Nucleus accumbens (tissue), 56 donors: ENCODE measurements at places on chromosomes 3 and 15.
A peak's percentile ranks its signal among the peaks of the same experiment; 100 is the strongest.

DNA sequence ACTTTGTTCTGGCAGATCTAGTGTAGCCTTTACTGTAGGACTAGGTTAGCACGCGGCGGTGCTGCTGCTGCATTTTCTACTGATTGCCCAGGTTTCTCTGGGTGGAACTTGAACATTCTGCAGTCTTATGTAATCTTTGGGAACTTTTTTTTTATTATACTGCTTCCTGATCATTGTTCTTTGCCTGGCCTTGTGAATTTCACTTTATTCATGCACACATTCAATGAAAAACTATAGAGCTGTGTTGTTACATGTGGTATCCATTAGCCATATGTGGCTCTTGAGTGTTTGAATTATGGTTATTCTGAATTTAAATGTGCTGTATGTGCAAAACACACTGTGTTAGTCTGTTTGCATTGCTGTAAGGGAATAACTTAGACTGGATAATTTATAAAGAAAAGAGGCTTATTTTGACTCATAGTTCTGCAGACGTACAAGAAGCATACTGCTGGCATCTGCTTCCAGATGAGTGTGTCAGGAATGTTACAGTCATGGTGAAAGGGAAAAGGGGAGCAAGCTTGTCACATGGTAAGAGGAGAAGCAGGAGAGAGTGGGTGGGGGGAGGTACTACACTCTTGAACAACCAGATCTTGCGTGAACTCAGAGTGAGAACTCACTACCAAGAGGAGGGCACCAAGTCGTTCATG is 26.5 kb downstream of the MEF2A start:
- DNase-seq, result no peak

DNA sequence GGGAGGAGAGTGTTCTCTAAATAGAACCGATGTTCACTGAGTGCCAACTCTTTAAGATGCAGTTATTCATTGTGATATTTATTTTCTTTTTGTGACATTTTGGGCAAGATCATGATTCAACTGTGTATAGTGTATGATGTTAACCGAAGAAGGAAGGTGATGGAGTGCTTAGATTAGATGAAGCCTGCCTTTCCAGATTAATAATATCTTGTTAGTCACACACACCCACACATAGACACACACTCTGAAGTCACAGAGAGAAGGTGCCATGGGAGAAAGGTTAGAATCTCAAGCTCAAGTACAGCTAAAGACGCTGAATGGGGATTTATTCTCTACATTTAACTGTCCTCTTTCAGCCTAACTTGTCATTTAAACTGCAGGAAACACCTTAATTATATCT is 77.0 kb downstream of the SLC9A9 start:
- no peak for DNase-seq

DNA sequence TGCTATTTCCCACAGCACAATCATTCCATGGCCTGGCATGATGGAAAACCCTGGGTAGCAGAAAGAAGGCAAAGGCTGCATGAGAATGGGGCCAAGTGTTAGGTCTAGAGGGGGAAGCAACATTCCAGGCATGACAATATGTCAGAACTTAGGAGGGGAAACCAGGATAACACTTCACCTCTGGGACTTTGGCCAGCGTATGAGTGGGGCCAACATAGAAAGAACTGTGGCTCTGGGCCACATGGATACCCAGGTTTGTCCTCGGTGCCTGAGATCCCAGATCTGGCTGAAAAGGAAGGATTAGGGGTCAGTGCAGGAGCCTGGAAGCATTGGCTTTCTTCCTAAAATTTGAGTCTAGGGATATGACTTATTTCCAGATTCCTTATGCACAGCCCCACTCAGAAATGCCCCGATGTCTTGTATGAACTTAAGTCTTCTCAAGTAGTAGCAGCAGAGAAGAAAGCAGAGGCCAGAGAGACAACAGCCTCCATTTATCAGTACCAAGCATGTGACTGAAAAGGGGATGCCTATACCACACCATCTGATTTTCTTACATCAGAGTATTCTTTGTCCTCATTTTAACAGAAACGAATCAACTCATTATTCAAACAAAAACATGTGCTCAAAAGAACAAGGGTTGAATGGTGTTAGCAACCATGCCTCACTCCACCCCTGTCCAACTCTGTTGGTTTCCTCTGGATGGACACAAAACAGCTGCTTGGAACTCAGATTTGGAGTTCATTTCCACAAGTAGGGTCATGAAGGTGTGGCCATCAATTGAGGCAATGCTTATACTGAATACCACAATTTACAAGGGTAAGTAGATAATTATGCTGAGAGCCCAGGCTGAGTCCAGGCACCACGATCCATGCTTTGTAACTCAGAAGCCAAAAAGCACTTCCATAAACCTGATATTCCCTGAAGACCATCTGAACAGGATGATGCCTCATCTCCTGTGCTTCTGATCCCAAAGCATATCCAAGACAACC is 43.7 kb upstream of the NDUFB4 start:
- no peak for DNase-seq

- DNase-seq, result no peak
Measured at GRCh38 chr3:427128-427527, 230.6 kb downstream of the CHL1 start.

DNA sequence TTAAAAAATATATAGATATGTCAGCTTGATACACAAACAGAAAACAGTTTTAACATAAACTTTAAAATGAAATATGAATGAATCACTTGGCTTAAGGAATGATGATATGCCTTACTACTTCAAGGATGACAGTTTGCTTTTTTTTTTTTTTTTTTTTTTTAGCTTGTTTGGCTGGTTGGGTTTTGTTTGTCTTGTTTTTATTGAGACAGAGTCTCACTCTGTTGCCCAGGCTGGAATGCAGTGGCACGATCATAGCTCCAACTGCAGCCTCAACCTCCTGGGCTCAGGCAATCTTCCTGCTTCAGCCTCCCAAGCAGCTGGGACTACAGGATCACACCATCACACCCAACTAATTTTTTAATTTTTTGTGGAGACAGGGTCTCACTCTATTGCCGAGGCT is 14.5 kb downstream of the LRRC2 start:
- DNase-seq, result no peak

- no peak for DNase-seq
Measured at GRCh38 chr15:63630036-63630751, 33.0 kb downstream of the FBXL22 start.

DNA sequence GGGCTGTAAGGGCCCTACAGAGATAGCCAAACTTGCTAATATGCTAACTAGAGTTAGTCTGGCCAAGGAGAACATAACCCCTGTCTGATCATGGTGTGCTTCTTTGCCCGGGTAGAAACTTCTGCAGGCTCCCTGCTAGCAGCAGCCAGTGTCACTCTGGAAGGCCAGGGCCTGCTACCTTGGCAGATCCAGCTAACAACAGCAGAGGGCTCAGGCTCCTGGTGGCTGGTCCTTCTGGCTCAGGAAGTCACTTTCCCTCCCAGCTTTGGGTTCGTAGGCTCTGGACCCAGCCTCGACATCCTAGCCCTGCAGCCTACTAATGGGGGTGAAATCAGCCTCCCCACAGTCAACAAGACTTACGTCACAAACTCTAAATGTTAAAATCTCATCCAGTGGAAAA is 373.7 kb upstream of the RGMA start:
- DNase-seq, result no peak

- DNase-seq, result no peak
Measured at GRCh38 chr3:143309705-143310104, 190.1 kb downstream of the CHST2 start.

DNA sequence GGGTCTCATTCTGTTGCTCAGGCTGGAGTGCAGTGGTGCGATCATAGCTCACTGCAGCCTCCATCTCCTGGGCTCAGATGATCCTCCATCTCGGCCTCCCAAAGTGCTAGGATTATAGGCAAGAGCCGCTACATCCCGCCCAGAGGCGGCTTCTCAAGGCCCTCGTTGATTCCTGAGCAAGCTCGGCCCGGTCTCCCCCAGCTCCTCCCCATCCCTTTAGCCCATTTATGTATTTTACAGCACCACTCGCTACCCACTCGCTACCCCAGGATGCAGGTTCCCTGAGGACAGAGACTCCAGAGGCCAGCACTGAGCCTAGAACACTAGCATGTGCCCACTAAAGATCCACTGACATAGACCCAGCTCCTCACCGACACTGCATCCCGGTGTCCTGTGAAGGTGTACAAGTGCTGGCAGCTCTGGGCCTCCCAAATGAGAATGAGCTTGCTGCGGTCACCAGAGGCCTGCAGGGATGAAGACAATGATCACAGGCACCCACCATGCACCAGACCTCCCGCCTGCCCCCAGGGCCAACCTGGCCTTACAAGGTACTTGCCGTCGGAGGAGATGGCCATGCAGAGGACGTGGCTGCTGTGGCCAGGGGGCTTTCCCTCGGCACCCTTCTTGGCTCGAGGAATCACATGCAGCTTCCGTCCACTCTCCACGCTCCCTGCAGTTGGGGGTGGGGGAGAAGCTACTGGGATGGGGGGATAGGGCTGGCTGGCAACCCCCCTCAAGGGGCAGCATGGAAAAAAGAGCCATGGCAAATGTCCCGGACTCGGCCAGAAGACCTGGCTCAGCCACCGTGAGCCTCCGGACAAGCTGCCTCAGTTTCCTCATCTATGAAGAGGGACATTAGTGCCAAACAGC is 5.6 kb downstream of the RRP9 start:
- no peak for DNase-seq

DNA sequence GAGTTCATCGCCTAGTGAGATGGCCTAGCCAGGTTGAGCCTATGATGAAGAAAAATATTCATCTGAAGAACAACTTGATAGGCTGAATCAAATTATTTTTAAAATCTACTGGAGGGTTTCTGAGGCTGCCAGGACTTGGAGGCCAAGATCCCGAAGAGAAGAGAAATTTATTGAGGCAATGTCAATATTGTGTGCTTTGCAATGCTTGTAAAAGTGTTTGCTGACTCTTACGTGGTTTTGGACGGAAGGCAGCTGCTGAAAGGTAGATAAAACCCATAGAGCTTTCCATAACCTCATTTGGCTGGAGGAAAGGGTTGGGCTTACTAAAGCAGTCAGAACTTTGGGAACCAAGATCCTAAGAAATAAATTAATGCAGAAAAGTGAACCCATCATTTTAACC is 361.0 kb upstream of the IL12A start:
- no peak for DNase-seq

DNA sequence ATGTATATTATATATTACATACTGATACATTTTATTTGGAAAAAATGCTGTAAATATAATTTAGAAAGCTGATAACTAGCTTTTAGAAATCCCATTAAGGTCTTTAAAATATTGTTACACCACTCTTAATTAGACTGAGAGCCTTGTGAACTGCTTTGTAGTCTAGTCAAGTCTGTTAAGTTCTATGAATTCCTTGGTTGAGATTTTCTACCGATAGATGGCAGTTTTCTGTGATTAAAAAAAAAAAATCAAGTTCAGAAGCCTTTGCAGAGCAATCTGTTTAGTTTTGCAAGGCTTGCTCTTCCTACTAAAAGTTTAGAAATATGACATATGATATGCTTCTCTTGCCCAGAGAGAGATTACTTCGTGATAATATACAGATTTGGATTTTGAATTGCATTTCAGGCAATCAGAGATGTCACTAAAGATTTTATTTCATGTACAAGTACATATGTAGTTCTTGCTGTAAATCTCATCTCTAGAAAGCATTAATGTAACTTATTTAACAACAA is 60.4 kb upstream of the SLITRK3 start:
- no peak for DNase-seq

DNA sequence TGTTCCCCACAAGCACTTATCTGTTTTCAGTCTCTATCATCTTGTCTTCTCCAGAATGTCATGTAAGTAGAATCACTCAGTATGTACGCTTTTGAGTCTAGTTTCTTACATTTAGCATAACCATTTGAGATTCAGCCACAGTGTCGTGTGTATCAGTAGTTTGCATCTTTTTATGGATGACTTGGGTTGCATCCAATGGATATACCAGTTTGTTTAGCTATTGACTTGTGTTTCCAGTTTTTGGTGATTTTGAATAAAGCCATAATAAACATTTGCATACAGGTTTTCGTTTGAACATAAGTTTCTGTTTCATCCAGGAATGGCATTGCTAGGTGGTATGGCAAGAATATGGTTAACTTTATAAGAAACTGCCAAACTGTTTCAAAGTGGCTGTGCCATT is 12.1 kb downstream of the GRIP2 start:
- no peak for DNase-seq

DNA sequence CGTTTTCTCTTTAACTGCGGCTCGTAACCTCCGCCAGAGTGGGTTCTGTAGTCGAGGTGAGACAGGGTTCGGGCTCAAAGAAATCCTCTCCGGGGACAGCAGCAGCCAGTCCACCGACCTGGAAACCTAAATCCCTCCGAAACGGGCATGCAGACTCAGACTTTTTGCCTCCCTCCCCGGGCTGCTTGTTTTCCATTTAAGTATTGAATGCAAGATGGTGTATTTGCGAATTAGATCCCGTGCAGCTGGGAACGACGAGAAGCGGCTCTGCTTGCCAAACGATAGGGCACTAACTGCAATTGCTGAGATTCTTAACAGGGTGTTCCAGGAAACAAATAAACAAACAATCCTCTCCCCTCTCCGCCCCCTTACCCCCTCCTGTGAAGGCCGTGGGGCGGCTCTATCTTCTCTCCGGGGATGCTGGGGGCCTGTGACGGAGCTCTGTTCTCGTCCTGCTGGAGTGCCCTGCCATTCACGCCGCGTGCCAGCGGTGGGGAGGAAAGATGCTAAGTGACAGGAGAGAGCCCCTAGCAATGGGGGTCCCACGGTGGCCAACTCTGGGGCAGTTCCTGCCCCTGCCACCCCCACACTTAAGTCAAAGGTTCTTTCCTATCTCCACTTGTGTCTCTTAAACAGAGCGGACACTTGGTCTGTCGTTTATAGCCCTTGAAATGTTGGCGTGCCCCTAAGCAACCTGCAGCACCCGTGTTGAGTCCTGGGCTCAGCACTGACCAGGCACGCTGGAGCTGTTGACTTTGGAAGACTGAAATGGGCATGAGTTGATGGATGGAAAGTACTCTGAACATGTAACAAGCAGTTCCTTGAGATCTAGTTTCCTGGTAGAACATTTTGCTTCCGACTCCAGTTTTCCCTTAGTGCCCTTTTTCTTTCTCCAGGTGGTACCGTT is 1.3 kb upstream of the ETV5 start:
- peak; percentile 26 for DNase-seq

DNA sequence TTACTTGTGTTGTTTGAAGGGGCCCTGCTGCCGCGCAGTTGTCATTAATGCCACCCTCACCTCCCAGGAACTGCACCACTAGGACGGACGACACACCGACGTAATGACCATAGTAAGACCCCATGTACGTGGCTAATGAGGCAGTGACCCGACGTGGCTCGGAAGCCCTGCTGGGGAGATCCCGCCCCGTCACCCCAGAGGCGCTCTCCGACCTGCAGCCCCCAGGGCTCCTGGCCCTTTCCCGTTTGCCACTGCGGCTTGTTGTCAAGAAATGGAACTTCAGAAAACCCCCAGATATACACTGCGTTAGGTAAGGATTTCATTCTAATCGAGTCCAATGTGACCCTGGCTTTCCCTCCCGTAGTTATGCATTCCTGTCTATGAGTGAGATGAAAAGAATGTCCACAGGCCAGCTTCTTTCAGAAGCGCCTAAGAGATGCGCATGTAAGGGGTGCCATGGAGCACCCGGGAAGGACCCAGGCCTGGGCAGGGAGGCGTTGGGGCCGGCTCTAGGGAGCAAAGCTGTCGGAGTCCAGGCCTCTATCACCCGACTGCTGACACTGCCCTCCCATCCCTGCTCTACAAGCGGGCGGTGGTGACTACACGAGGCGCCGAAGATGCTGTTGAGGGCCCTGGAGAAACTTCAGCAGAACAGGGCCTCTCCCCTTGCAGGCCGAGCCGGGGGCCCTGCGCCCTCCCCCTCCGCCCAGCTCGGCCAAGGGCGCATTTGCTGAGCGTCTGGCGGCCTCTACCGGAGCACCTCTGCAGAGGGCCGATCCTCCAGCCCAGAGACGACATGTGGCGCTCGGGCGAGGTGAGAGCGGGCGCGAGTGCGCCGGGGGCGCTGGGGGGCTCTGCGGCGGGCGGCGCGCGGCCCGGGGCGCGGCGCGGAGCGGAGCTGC is at the start of gene GABRA5:
Gene GABRA5 (plus strand): TSS at position 765 of the 902 bp plus-strand sequence. CDS start 2,187 bp downstream, outside the sequence.
- DNase-seq, result no peak

GRCh38 chr15:86588413-86588812 is 508.7 kb downstream of the AGBL1 start:
- no peak for DNase-seq
